ENCODE measurements at places on chromosomes 1 and 21.
A peak's percentile ranks its signal among the peaks of the same experiment; 100 is the strongest.

DNA sequence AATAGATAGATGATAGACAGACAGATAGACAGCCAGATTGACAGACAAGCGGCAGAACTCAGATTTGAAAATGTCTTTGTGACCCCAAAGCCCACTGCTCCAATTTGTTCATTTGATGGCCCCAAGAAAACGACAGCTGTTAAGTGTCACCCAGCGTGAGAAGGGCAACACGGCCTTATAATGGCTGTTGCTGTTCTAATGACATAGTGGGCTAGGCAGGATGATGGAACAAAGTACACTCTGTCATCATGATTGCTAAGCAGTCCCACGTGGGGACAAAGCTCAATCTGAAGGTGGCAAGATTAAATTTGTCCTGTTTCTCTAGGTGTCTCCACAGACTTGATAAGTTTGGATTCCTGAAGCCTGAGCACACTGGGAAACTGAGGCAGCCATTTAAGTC, 112.9 kb downstream of the DAB1 start:
- DNase-seq = no peak

DNA sequence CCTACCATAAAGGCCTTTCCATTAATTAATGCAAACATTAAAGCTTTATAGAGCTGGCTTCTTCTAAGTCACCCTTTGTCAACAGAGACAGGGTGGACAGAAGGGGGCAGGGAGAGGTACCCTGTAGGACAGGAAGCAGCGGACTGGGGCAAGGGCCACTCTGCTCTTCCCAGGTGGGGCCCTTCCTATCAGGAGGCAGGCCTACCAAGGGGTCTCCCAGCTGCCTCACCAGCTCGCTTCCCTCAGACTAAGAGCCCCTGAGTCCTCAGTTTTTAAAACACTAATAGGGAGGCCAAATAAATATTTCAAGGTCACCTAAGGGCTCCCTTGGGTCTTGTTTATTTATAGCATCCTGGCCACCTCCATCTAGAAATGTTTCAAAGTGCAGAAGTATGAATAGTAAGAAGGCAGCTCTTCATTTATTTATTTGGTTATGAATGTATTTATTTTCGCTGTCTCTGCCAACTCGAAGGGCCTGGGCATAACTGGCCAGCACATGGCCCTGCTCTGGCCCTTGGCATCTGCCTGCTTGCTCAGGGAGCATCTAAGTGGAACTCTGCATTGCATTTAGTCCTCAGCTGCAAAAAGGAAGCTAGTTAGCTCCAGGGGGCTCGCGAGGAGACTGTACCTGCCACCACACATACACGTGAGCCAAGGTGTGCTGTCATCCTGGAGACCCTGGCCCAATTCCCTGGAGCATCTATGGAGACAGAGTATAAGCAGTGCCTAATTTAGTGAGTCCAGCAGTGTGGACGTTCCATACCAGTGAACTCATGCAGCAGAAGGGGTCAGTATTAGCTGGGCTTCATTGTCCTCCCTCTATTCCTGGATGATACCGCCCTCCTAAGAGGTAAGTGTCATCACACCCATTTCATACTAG, 395.1 kb upstream of the VAMP3 start:
- DNase-seq = no peak

DNA sequence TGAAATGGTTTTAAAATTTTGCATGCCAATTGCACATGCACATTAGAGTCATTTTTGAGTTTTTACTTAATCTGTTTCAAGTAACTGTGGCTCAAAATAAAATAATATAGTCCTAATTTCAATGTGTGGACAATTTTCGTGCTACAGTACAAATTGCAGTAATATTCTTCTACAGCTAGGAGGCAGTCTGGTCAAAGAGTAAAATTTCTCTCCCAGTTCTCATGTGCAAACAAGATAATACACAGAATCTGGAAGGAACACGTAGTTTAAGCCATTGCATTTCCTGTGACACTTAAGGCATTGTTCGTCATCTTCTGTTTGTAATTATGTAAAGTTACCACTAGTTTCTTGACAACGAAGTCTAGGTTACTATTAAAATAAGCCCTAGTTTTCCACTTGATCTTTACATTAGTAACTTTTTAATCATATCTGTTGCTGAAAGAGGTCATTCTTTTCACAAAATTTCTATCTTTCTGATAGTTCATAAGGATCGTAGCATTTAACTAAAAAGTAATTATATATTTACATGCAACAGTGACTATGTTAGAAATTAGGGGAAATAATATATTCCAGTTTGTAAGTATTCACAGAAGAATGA, 28.9 kb downstream of the ODR4 start:
- DNase-seq = peak; percentile 15

DNA sequence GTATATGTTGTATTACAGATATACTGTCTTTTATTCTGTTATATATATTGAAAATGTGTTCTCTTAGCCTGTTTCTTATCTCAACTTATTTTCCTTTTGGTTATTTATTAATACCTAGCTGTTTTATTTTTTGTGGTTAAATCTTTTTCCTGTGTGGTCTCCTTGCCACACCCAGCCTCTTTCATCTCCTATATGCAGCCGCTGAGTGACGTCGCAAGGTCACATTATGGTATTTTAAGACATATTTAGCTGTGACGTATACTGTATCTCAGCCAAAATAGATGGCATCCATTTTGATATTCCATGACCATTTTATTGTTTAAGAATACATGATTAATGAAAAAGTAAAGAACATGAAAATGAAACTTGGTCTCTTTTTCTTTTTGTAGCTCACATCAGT, 29.1 kb downstream of the CENPF start:
- DNase-seq = no peak

GRCh38 chr1:39901714-39902459, at the start of gene MYCL:
Gene MYCL, minus strand, starts transcription at chr1:39901917. Its CDS starts 483 bp downstream, at chr1:39901434.
- peak; percentile 98 for DNase-seq

- DNase-seq = peak; percentile 96
Observed at GRCh38 chr1:21270086-21270689, 20.1 kb downstream of the ECE1 start.

DNA sequence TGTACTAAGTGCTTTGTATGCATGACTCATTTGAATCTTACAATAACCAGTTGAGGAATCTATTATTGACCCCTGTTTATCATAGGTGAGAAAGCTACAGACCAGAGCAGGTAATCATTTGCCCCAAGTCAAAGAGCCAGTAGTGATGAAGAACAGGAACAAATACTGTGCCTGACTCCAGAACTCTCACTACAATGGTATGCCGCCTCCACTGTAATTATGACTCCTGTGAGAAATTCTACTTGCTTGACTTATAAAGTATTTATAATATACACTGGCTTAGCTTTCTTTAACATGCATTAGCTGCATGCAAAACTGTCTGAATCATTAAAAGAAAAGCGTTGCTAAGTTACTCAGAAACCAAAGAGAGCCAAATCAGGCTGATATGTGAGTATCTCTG, 92.6 kb downstream of the ZNF281 start:
- no peak for DNase-seq

- no peak for DNase-seq
Observed at GRCh38 chr1:18527514-18527913, 46.8 kb downstream of the KLHDC7A start.

GRCh38 chr1:116409751-116410191, 36.7 kb downstream of the ATP1A1 start:
- no peak for DNase-seq

DNA sequence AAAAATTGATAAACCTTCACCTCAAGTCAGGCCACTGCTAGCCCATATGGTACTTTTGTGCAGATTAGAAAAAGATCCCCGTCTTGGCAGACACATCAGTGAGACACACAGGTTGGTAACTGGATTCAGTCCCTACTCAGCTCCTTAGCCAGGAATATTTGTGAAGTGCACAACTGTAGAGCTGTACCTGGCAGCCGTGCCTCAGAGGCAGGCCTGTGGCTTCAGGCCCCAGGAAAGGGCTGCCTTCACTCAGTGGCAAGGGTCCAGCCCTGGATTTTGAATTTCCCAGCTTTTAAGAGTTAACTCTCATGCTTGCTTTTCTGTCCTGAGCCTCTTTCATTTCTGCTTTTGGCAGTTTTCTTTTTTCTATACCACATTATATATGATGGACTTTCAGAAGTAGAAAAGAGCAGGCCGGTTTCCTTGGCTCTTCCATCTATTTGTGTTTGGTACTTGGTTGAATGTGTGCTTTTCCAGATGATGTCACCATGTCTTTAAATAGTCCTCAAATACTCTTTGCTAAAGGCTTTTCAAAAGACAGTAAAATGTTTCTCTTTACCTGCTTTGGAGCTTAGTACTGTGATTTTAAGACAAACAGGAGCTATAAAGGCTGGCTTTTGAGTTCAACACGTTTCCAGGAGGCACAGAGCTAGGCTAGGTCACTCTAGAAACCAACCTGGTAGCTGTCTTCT, 186.6 kb downstream of the AK5 start:
- no peak for DNase-seq

- DNase-seq = no peak
Observed at GRCh38 chr1:226699166-226699565, 39.9 kb downstream of the ITPKB start.

DNA sequence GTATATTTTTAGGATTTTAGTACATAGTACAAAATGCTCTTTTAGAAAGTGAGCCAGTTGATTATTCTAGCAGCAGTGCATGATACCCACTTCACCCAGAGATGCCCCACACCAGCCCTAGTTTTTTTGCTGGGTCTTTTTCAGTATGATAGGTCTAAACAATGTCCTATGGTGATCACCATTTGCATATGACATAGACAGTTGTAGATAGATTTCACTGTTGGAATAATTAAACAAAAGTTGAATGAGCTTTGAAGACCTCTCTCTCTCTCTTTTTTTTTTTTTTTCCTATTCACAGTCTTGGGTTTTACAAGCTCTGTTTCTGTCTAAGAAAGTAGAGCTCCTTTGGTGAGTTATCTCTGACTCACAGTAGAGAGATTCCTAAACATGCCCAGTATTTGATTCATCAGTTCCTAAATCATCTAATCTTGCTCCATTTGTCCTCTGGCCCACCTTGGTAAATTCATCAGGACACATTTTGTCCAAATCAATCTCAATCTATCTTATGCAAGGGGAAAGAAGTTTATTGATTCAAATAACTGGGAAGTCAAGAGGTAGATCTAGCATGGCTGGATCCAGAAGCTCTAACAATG, 44.7 kb upstream of the VAV3 start:
- no peak for DNase-seq

DNA sequence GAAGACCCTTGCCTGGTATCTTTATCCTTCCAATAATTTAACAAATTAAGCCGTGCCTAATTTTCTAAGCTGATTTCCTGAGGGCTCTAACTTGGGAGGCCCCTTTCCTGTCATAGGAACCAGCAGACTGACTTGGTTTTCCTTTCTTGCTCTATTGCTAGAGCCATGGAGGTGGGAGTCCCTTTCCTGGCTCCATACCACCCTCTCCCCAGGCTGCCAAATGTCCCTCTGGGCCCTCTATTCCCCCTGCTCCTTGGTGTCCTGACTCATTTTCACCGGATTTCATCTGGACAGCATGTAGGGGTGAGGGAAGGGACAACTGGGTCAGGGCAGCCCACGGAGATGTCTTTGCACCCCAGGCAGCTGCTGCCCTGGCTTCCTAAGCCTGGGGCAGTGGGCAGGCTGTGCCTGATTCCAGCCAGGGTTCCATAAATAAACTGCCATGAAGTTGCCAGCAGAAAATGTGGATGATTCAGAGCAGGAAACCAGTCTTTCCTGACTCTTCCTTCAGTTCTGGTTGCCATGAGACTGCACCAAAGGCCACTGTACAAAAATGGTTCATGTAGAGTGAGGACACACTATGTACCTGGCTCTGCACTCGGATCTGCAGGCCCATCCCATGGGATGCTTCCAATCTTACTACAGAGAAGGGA, 38.0 kb upstream of the SERBP1 start:
- no peak for DNase-seq

DNA sequence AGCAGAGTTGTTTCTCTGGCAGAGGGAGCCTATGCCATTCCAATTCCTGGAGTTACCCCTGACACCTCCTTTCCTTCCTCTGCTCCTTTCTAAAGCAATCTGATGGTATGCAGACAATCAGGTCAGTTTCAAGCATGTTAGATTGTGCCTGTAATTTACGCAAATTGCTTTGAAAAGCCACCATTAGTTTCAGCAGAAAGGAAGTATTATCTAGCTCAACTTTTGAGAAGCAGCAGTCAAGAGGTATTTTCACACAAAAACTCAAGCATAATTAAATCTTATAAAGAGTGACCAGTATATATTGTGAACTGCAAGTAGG, 2.2 kb downstream of the ERRFI1 start:
- no peak for DNase-seq

DNA sequence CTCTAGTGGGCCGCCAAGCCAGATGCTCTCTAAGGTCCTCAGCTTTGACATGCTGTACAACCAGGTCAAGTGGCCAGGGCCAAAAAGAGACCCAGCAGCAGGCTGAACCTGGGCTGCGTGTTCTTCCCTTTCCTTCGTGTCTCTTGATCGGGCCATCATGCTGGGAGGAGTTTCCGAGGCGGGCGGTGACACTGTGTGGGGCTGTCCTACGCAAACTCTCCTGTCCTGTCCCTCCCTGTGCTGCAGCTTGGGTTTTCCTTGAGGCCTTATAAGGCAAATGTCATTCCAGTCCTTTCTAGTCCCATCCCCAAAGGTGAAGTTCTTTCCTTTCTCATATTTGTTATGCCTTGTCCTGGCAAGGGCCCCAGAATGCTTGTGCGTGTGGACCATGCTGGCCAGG, 56.7 kb downstream of the ARHGEF10L start:
- DNase-seq = no peak

DNA sequence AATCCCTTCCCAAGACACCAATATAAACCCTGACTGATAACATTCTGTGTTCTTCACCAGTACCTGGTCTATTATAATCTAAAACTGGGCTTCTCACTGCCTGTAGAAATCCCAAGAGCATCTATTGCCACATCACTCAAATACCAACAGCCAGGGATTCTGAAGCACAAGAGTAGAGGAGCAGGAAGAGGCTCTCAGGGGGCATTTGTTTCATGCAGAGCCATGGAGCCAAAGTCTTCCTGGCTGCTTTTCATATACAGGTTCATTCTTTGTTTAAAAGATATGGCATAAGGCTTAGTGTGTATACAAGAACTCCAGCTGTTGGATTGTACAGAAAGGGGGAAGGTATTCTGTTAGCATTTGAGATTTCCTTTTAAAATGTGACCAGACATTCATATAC, 38.2 kb upstream of the USH2A start:
- DNase-seq = peak; percentile 13

DNA sequence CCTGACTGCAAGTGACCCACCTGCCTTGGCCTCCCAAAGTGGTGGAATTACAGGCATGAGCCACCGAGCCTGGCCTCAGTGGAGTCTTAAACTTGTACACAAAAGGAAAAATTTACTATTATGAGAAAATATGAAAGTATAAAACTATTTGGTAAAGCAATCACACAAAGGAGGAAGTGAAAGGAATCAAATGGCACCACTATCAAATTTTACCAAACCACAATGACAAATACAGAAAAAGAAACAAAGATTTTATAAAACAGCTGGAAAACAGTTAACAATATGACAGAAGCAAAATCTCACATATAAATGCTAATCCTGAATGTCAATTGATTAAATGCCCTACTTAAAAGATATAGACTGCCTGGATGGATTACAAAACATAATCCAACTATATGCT, 42.1 kb upstream of the NEGR1 start:
- no peak for DNase-seq

- no peak for DNase-seq
Observed at GRCh38 chr1:89965193-89965768, 29.6 kb upstream of the ZNF326 start.

Data from H7 (cell line).